Stimulated activated CD4-positive, alpha-beta T cell treated with anti-CD3 and anti-CD28 coated beads, TNF-alpha, amount 100 ng/mL, for 24 hours (primary cell): ENCODE measurements at places on chromosomes 5 and 9.
A peak's percentile ranks its signal among the peaks of the same experiment; 100 is the strongest.

- DNase-seq = no peak
These were observed 39.5 kb downstream of the CXXC5 start for GRCh38 chr5:139687656-139688055.

DNA sequence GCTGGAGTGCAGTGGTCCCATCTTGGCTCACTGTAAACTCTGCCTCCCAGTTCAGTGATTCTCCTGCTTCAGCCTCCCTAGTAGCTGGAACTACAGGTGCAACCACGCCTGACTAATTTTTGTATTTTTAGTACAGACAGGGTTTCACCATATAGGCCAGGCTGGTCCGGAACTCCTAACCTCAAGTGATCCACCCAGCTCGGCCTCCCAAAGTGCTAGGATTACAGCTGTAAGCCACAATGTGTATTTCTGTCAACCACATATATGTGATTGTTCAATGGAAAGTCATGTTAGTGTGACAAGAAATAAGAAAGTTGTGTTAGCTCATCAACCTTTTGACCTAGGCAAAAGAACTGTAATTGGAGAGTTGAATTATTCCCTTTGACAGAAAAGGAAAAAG lies 677.1 kb upstream of the CHD1 start:
- DNase-seq = no peak

GRCh38 chr9:123003466-123003865 lies 30.0 kb upstream of the GPR21 start:
- no peak for DNase-seq

GRCh38 chr5:88929385-88929784 lies 46.4 kb upstream of the MEF2C start:
- no peak for DNase-seq

- DNase-seq = no peak
These were observed 34.8 kb upstream of the PRDM12 start for GRCh38 chr9:130629443-130630070.

- DNase-seq = peak; percentile 6
These were observed 55.3 kb downstream of the ERAP1 start for GRCh38 chr5:96752341-96753016.

GRCh38 chr5:77066184-77066583 lies 20.9 kb downstream of the ZBED3 start:
- no peak for DNase-seq

GRCh38 chr5:68500813-68501212 lies 285.3 kb downstream of the PIK3R1 start:
- DNase-seq = no peak

DNA sequence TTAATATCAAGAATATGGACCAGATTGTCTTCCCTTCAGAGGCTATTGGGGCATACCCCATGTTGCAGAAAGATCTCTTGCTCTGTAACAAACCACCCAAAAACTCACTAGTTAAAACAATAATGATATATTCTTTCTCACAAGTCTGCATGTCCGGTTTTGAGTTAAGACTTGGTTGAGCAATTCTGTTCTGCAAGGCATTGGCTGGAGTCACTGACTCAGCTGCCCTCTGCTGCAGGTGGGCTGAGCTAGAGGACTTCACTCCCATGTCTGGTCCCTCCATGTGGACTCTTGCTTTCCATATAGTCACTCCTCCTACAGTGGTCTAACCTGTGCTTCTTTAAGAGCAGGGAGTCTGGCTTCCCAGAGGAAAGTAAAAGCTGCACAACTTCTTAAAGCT lies 73.4 kb downstream of the ESM1 start:
- DNase-seq = no peak

DNA sequence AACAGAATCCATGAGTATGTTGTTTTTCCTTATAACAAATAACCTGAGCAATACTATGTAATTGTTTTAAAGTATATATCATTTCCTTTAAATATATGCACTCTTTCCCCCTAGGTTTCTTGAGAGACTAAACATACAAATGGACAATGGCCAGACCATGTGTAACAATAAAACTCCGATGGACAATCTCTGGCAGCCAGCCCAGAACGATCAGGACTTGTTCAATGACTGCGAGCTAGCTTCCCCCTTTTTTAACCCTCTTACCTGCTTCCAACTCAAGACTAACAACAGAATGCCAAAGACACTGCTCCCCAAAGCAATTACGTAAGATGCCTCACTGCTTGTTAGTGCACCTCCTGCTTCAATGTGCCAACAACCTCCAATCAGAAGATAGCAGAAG lies 94.9 kb downstream of the HTR4 start:
- DNase-seq = no peak

DNA sequence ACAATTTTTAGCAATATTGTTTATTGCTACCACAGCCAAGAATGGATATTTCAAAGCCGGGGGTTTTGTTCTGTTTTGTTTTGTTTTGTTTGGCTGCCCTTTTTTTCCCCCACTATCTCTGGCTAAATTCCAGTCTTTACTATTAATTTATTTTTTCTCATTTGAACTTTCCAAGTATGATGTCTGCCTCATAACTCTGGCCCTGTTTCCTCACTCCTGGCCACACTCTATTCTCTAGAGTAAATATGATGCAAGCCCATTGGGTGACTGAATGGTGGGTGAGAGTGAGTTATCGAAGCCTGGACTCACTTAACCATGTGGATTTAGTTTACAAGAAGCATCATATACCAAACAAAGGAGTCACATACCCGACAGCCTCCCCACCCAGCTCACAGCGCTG lies 41.9 kb downstream of the WDR36 start:
- no peak for DNase-seq

- DNase-seq = no peak
These were observed 18.9 kb upstream of the GPX8 start for GRCh38 chr5:55140908-55141665.

DNA sequence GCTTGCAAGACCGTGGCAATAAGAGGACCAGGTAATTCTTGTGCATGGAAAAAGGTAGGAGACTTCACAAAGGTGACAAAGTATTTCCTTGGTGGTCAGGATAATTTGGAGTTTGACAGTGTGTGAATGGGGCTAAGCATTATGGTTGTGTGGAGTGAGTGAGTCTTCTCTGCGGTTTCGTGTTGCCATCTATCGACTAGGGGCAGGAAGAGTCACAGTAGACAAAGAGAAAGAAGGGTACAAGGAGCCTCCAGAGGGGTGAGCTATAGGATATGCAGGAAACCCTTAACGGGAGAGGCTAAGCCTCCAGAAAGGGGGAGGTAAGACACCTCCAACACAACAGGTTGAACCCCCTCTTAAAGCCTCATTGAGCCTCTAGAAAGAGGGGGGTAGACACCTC lies 64.0 kb upstream of the RANBP6 start:
- no peak for DNase-seq

DNA sequence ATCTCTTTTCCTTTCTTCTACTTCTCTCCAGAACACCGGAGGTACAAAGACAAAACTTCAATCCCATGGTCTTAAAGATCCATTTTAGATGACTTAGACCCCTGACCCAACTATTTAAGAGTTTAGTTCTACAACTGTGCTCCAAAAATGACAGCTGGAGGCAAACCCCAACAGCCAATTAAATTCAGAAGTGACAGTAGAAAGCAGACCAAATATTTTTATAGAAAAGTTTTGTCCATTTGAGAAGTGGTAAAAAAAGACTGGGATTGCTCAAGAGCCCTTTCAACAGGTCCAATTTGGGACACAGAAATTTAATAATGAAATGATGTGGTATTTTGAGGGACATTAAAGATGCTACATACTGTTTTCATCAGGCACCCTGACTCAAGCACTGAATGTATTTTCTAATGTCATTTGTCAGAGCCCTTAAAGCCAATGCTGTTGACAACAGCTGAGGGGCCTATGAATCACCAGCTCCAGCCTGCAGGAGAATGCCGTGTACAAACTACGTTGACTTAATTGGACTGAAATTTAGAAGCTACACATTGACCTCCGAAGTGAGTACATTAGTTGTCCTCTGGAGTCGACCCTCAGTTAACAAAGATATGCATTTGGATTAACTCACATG lies 147.5 kb upstream of the PIK3R1 start:
- DNase-seq = no peak

GRCh38 chr5:32833127-32833526 lies 122.0 kb downstream of the NPR3 start:
- no peak for DNase-seq

- DNase-seq = no peak
These were observed 94.1 kb downstream of the APBA1 start for GRCh38 chr9:69578026-69578425.

DNA sequence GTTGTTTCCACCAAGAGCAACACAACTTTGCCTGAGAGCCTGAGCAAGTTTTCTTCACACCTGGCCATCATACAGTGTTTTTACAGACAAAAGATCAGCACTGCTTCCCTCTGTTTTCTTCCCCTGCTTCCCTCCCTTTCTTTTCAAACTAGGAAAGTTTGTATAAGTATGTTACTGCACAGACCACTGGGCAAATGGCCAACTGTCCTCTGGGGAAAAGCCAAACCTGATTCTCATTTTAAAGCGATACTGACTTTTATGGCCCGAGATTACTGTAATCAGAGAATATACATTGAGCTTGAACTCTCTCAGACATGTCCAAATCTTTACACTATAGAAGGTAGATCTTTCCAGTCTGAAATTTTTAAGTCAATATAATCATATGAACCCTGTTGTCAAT lies 415.0 kb downstream of the NFIB start:
- DNase-seq = no peak

DNA sequence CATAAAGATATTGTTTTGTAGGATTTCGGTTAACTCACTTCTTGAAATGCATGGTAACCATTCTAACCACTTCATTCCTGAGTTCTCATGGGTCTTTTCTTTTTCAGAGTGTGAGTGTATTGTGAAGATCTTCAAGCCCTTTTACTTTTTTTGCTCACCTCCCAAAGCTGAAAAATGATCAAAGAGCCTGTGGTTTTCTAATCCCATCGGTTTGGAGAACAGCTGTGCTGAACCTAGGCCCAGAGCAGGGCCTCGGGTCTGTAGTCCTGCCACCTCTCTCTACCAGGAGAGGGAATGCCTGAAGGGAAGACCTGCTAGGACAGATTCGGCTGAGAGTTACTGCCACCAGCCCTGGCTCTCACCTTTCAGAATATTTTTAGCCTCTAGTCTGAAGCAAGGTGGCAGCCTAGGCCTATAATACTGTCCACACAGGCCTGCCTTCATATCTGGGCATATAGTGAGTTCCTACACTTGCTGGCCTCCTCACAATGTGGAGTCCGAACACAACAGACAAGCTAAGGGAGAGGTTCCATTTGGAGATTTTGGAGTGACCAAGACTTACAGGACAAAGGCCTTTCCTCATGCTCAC lies 13.8 kb downstream of the RGMB start:
- DNase-seq = no peak

DNA sequence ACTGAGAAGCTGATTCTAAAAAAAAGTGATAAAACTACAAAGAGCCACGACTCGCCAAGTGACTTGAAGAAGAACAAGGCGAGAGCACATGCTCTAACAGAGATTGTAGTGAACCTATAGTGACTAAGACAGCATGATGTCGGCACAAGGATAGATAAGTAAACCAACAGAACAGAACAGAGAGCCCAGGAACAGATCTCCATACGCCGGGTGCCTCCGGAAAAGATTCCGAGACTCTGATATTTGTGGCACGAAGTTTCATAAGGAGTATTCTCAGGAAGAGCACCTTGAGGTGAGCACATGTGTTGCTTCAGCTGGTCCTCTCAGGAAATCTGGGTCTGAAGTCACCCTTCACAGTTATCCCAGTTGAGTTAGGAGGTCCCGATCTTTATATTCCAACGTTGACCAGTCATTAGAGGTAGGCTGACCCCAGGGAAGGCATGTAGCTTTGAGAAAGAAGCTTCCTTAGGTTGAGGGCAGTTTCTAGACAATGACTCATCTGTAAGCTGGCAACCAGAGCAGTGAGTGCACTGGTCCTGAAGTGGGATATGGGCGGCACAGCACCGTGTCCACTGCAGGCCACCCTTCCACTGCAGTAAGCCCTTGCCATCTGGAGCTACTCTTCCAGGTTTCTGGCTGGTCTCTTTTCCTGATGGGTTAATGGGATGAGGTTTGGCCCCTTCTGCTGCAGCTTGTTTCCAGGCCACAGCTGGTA lies 13.6 kb upstream of the CLK4 start:
- no peak for DNase-seq

DNA sequence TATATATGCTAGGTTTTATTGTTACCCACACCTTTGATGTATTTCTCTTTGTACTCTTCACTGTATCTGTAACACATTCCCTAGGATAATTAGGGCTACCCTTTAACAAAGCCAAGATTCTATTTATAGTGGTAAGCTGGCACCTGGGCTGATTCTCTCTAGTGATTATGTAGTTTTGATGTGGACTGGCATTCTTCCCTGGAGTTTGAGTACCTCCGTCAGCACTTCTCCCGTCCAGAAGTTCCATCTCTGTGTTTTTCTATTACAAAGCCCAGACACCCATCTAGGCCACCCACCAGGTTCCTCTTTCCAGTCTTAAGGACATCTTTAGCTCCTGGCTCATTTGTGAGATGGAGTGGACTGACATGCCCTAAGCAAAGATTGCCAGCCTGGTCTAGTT lies 55.9 kb upstream of the CDKN2B start:
- DNase-seq = no peak

GRCh38 chr9:85042981-85043647 lies 373.6 kb downstream of the NTRK2 start:
- DNase-seq = no peak

DNA sequence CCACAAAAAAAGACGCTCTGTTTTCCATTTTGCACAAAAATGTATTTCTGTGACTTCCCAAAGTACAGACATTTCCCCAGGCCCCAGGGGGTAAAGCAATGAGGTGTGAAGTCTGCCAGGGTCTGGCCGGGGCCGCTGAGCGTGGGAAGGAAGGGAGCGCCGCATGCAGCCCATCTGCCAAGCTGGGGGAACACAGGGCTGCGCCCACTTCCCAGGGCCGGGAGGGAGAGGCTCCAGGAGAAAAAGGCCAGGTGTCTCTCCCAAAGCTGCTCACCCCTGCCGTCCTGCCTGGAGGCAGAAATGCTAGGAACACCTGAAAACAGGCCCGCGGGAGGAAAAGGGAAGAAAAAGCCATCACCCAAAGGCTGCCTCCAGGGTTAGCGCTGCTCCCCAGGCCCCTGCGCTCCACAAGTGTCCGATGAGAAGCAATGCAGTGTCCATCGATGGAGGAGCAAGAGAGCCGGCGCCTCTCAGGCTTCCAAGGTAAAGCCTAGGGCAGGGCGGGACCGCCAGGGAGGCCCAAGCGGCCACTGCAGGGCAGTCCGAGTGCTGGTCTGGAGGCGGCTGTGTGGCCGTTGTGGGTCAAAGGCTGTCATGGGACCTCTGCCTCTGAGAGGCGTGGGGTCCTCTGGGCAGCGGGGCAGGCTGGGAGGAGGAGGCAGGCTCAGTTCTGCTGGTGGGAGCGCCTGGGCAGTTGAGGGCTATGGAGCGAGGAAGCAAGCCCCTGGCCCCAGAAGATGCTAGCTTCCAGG lies 6.0 kb upstream of the ZDHHC12 start:
- DNase-seq = no peak

DNA sequence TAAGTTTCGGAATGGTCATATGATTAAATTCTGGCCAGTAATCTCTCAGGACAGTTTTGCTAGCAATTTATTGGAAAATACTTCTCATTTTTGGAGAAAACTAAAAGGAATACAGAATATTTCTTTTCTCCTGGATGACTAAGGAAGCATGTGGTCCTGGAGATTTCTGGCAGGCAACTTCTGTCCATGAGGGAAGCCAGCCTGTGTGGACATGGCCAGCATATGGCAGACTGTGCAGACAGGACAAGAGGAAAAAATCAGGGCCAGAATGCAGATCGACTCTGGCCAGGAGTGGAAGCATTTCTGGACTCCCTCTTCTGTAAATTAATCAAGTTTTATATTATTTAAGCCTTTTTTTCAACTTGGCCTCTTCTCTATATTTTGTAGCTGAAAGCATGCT lies 100.4 kb upstream of the CDH18 start:
- no peak for DNase-seq

GRCh38 chr5:168583742-168584482 lies 4.7 kb upstream of the PANK3 start:
- no peak for DNase-seq
